ENCODE measurements at places on chromosomes 11 and 22.

GRCh38 chr11:135008001-135008405 lies 596.0 kb upstream of the B3GAT1 start:
- DNase-seq: no peak

- DNase-seq: no peak
Observed at GRCh38 chr22:49415151-49415951, 412.3 kb downstream of the BRD1 start.

- no peak for DNase-seq
Observed at GRCh38 chr11:65552388-65552951, 5.7 kb downstream of the LTBP3 start.

DNA sequence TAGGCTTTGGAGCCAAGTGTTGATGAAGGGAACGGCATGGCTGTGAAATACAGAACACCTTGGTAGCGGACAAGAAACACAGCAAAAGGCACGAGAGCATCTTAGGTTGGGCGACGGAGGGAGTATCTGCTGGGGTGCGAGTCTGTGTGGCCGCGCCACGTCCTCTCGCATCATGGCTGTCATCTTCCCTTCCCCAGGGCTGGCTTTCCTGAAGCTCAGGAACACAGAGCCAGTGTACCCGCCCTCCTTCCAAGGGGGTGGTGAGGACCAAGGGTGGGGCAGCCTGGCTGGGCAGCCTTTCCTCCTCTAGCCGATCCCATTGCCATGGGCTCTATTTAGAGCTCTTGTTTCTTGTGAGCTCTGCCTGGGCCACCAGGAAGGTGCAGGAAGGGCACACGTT lies 154.4 kb downstream of the FEZ1 start:
- DNase-seq: no peak
